ENCODE measurements at places on chromosomes 2 and 18. TPM values are rescaled to one million over a fixed set of nuclear protein-coding genes. Genes with fewer than 3 reads are reported as not detected.

GRCh38 chr18:80194874-80195570, 52.3 kb downstream of the PARD6G start:
- no peak for DNase-seq

DNA sequence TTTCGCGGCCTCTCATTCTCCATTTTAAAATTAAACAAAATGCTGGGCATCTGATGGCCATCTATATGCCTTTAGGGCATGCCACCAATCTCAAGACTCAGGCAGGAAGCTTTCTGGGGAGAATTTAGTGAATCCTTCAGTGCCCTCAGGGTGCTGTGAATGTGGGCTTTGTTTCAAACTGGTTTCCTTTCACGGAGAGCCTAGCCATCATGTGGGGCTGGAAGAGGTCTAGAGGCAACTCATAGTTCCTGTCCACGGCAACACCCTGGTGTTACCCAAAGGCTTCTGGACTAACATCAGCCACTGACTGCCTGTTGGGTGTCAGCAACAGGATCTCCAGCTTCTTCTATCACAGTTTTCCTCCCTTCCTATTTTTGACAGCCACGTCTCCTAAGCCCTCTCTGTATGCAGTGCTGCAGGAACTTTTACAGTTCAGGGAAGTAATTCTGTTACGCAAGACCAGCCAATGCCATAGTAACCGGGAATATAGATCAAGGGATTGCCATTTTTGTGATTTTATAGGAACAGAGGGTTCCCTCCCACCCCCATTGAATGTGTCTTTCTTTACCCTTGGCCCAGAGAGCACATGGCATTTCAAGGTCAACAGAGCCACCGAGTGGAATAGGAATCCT, 7.9 kb upstream of the WDR33 start:
- DNase-seq, result no peak

DNA sequence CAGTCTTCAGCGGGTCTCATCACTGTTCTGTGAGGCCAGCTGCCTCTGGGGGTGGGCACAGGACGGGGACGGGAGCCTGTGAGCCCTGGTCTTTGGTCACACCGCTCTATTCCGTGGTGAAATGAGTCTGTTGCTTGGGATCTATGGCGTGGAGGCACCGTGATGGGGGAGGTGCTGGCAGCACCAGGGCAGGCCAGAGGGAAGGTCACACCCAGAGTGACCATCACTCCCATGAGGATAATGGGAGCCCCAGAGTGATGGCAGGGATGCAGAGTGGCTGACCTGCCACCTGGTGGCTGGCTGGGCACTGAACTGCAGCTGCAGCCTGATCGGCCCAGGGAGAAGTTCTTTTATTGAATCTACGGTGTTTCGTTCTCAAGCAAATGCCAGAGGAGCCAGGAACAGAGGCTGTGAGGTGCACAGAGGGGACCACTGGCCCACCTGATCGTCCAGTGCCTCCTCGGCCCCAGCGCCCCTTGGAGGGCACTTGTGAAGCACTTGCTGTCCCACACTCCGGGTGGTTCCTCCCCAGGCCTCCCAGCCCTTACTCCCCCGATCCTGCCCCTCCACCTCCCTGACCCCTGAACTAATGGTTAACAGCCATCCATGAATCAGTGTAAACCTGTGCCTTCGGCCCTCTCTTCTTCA, 17.9 kb downstream of the KCNIP3 start:
- DNase-seq, result peak; percentile 94

DNA sequence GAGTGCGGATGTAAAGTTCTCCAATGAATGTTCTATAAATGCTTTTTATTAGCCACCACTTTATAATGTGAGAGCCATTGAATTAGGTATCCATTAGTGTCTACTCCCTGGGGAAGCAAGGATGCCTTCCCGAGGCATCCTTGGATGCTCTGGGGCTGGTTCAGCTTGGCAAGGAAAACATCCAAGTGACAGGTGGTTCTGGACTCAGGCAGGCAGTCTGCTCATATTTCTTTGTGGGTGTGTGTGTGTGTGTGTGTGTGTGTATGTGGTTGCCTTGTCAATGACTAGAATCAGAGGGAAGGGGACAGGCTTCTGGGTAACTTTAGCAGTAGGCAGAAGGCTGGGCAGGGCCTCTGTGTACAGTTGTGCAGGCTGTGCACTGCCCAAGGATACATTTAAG, 149.2 kb downstream of the TSN start:
- DNase-seq, result no peak

DNA sequence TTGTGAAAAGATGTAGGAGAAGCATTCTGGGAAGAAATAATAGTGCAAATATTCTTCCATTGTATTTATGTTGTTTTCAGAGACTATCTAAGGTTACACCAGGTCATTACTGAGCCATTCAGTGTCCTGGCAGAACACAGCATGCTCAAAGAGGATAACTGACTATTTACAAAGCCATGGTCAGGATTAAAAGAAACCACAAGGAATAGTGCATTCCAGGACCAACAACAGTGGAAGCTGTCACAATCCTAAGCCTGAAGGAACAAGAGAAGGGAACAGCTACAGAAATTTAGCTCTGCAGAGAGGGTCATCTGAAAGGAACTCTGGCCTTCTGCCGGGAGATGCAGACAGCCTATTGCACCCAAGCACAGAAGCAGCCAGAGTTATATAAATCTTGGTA, 116.7 kb downstream of the DSC3 start:
- DNase-seq, result no peak

GRCh38 chr2:141508086-141508752, 622.6 kb downstream of the LRP1B start:
- DNase-seq, result no peak

GRCh38 chr18:42606886-42607495, 508.5 kb downstream of the RIT2 start:
- no peak for DNase-seq

DNA sequence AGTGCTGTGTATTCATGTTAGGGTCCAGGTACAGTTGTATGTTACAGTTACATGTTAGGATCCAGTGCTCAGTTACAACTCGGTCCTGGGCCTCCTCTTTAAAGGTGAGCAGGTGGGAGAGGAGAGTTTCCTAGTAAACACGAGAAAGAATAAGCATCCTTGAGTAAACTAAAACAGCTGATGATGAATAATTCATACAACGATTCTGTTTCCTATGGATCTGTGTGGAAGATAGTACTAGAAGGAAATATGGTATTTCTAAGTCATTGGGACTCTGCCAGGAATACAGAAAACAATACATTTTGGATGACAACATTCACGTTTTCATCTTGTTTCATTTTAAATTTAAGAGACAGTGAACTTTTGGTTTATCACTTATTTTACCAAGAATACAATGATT, 29.5 kb downstream of the SNTG2 start:
- no peak for DNase-seq

DNA sequence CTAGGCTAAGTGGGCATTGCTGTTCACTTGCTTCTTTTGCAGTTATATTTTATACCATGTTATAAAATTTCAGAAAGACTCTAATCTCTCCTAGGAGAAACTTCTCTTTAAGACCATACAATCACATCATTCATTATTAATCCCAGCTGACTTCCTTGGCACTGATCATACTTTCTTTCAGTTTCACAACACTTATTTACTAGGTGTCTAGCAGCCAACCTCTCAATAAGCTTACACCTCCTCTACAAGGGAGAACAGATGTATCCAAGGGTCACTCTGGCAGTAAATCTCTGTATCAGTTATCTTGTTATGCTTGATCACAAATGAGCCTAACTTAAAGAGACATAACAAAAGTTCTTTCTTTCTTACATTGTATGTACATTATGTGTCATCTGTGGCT, 69.8 kb upstream of the EPB41L5 start:
- no peak for DNase-seq

GRCh38 chr18:32763293-32763692, 9.5 kb downstream of the KLHL14 start:
- DNase-seq, result no peak

- peak; percentile 87 for DNase-seq
These were observed 2.5 kb downstream of the TMBIM1 start for GRCh38 chr2:218289639-218290315.

DNA sequence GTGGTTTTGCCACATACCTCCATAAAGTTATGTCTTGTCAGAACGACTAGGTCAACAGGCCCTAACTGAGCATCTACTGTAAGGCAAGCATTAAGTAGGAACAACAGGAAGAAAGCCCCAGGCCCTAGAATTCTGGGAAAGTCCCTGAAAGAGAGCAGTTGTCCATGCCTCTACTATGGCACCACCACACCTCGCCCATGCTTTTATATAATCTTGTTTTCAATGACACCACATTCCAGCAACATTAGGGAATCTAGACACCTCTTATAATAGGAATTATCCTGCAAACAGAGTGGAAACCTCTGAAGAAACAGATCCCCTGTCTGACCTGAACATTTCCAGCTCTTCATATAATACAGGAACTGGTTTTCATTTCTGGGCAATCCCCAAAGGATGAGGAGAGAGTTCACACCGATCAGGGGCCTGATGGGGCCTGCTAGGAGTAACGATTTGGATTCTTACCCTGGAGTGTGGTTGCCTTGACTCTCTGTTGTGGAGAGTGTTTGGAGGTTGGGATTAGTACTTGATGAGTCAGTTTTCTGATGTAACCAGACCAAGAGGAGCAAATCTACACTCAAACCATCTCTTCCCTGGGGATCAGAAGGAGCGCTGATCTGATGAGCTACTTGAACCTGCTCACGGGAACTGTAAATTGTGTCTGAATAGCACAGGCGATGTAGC, 31.9 kb upstream of the CEP68 start:
- peak; percentile 94 for DNase-seq

- DNase-seq, result no peak
These were observed 306.7 kb upstream of the THUMPD2 start for GRCh38 chr2:40085786-40086185.

GRCh38 chr18:37672932-37673595, 107.5 kb upstream of the CELF4 start:
- DNase-seq, result no peak

DNA sequence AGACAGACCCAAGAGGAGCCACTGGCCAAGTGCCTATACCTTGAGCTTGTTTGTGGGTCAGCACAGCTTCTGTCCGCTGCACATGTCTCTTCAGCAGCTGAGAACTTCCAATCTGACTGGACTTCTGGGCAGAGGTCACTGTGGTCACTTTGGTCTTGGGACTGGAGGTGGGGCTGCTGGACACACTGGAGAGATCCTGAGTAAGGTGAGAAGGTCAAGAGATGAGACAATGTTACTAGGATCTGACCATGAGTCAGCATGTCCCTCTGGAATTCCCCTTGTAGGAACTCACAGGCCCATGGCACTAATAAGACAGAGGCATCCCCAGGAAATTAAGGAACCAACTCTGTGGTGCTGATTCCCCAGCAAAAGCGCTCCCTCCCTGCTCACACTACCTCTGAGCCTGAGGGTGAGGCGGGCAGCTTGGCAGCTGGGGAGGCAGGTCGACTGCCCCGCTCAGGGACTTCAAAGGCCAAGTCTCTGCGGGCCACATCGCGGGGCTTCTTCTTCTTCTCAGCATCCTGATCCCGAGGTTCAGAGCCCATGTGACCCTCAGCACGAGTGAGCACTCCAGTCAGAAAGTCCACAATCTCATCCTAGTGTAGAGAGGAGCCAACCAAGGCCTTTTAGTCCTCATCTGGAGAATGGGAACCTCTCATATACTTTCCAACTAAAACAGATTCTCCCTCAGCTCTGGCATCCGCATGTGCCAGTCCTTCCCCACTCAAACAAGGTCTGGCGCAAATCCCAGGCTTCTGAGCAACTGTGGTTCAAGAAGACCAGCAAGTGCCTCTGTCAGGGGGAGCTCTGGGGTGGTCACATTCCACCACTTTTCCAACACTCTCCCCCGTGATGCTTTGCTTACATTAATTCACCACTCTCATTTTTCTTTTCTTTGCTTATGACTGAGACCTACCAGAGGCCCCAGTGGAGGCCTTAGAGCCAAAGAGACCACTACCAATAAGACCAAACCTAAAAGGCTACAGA, 29.4 kb downstream of the KANSL3 start:
- peak; percentile 85 for DNase-seq

GRCh38 chr2:164934401-164935117, 20.8 kb downstream of the SLC38A11 start:
- DNase-seq, result no peak

DNA sequence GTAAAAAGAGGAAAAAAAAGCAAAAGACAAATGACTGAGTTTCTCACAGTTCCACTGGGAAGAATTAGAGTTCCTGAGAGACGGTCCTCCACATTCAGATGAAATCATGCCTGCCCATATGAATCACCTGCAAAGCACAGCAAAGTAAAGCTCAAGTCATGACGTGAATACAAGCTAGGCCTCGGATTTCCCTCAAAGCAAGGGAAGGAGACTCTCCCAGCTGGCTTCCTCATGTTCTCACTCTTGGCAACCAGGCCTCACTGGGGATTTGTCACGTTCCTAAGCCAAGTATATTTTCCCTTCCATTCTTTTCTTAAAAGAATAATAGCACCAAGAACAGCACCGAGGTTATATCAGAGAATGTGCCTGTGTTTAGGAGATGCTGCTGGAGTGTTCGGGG, 47.0 kb downstream of the CYP27C1 start:
- DNase-seq, result peak; percentile 96

DNA sequence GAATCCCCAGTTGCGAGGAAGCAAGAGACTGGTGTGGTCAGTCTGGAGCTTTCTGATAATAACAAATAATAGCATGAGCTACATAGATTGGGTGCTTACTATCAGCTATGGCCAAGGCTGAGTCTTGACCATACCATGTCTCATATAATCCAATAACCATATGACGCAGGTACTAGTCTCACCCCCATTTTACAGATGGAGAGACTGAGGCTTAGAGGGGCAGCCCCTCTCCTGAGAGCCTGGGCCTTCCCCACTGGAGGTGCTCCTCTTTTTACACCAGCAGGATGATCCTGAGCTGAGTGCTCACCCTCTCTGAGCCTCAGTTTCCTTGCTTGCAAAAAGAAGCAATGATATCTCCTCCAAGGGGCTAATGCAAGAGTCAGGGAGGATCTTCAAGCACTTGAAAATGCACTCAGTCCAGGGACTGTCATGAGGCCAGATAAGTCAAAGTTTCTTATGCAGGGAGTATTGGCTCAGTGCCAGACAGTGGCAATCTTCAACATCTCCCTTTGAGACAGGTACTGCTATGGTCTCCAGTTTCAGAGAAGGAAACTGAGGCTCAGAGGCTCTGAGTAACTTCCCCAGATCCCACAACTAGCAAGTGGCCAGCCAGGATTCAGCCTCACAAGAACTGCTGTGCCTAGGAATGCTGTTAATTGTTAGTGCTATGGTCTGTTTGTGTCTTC, 149.7 kb downstream of the TFCP2L1 start:
- no peak for DNase-seq

DNA sequence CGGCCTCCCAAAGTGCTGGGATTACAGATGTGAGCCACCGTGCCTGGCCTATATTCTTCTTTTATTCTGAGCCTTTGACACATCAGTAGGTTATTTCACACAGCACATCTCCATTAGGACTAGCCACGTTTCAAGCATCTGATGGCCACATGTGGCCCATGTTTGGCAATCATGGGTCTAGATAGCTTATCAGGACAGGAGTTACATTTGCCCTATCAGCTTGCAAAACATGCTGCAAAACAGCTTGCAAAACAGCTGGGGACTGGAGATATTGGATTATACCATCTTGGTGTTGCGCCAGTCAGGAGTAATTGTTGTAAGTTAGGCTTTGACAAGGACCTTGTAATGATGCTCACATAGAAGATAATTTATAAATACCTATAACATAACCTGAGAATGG, 94.9 kb downstream of the GBX2 start:
- DNase-seq, result no peak

EVA1A gene
- total RNA-seq, result 70.9 TPM

SCN9A gene
- 1.8 TPM for total RNA-seq

GYPC gene
- 101 TPM for total RNA-seq

CTNNA2 gene
- 0.29 TPM for total RNA-seq

GALNT13 gene
- total RNA-seq, result 0.36 TPM

GORASP2 gene
- total RNA-seq, result 51.8 TPM

UGT1A3 gene
- total RNA-seq, result not detected

TTR gene
- total RNA-seq, result not detected

LOXHD1 gene
- total RNA-seq, result not detected

CNGA3 gene
- 0.29 TPM for total RNA-seq

Data from osteoblast (primary cell).